Nucleus accumbens (tissue), 56 donors: ENCODE measurements at places on chromosomes 2 and 18.
A peak's percentile ranks its signal among the peaks of the same experiment; 100 is the strongest.

DNA sequence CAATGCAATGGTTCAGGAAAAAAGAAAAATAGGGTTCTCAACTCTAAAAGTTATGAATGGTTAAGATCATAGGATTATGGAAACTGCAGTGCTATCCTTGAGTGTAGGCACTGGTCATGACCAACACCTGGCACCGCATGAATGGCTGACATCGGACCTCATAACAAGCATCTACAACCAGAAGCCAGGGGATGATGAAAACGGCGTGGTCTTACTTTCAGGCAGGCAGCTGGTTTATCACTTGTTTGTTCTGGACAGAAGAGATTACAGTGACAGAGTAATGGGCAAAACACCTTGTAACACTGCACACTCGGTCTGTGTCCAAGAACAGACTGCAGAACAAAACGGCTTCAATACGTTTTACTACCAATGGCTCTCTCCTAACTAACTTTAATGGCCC, 132.8 kb downstream of the STK39 start:
- DNase-seq = no peak

DNA sequence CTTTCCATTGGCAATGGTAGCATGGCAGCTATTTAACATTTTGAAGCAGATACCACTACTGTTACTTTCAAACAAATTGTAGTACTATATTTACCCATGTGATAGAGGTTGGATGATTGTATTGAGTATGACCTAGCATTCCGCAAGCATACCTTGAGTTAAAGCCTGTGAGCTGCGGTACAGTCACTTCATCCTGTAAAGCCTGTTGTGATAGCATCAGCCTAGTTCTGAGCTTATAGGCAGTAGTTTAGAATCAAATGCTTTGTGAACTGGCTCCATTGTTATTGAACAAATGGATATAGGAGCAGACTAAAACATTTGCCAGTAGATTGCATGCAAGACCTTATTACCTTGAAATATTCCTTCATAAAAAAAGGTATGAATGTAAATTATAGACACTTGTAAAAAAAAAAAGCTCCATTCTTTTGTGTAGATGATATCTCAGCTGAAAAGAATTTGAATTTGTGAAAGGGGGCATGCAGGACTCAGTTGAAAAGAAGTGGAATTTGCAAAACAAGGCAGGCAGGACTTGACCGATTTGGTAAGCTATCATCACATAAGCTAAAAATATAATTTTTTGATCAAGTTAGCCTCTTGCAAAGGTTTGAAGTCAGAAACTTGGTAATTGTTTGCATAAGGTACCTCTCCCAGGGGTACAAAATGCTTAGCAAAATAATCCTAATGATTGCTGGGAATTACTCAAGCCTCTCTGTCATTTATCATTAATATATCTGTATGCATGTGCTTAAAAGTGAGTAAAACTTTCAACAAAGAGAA, 138.5 kb upstream of the ITGA4 start:
- no peak for DNase-seq

DNA sequence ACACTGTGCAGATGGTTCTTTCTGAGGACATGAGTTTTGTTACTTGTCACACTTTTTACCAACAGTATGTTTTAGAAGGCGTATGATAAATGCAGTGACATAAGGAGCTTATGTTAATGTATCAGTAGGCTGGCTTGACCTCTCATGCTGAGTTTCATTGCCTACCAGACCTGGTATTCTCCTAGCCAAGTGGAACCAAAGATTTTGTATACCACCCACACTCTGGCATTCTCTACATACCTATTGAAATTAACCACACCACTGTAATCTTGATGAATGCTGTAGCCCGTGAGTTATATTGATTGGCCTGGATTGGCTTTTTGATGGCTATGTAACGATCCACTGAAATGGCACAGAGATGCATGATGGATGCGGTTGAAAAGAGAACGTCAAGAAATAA, 11.4 kb downstream of the HTR2B start:
- DNase-seq = no peak

- DNase-seq = no peak
Measured at GRCh38 chr2:222672068-222672401, 577 bp downstream of the MOGAT1 start.

DNA sequence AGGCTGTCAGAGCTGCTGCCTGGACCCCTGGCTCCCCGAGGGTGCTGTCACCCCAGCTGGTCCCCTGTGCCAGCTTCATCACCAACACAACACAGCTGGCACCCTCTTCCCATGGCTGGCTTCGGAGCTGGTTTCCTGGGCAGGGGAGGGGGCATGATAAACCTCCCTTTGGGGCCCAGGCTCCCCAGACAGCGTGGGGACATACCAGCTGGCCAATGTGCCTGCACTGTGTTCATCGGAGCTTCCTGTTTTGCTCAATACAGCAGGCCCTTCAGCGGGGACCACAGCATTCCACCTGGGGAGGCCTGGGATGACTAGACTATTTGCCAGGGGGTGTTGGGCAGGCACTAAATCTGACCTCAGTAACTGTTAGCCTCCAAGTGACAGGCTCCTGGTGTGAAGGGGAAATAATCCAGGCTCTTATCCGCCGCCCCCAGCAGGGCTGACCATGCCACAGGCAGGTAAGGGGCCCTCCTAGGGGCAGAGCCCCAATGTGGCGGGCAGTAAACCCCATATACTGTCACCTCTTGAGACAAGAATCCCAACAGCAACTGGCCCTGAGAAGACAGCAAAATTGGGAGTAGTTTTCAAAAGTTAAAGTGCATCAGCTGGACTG, 44.6 kb downstream of the EMX1 start:
- no peak for DNase-seq

GRCh38 chr2:157473581-157473980, 29.7 kb upstream of the CYTIP start:
- DNase-seq = no peak

GRCh38 chr18:2138552-2138951, 432.8 kb downstream of the METTL4 start:
- no peak for DNase-seq

GRCh38 chr2:211816754-211817153, 721.8 kb downstream of the ERBB4 start:
- DNase-seq = no peak

DNA sequence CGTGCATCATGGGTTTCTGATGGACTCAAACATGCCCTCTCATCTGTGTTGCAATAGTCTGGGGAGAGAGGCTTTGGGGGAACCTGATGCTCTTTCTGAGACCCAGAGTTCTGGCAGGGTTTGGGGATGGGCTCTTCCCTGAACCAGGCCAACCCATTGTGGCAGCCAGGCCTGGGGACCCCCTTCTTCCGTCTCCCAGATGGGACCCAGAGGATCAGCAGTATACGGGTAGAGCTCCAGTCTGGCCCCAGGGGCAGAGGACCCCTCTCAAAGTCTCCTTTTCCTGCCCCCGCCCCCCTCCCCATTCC, 333.7 kb downstream of the DYSF start:
- DNase-seq = no peak

DNA sequence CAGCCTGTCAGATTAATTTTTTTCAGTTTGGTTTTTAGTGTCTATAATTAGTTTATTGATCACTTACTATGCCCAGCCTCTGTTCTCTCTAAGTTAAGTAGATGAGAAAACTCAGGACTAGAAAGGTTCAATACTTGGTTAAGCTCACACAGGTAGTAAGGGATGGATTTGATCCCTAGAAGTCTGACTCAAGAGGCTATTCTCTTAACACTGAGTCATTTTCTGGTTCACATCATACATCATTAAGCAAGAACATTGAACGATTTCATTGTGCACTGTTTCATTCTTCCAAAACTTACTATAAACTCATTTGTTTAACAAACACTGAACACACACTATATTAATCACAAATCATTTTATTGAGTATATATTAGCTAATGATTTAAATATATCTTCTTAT, 54.1 kb upstream of the SLC38A11 start:
- DNase-seq = no peak

- DNase-seq = no peak
Measured at GRCh38 chr2:233385489-233386044, 31.3 kb downstream of the DGKD start.

GRCh38 chr2:119338826-119339561, 27.6 kb downstream of the C2orf76 start:
- no peak for DNase-seq

- no peak for DNase-seq
Measured at GRCh38 chr2:79788952-79789651, 276.3 kb downstream of the CTNNA2 start.

GRCh38 chr18:47737956-47738355, 192.5 kb downstream of the SMAD2 start:
- no peak for DNase-seq

- DNase-seq = no peak
Measured at GRCh38 chr2:237307474-237307873, 106.5 kb downstream of the COL6A3 start.

- peak; percentile 12 for DNase-seq
Measured at GRCh38 chr2:20186078-20186854, 38.7 kb downstream of the SDC1 start.

DNA sequence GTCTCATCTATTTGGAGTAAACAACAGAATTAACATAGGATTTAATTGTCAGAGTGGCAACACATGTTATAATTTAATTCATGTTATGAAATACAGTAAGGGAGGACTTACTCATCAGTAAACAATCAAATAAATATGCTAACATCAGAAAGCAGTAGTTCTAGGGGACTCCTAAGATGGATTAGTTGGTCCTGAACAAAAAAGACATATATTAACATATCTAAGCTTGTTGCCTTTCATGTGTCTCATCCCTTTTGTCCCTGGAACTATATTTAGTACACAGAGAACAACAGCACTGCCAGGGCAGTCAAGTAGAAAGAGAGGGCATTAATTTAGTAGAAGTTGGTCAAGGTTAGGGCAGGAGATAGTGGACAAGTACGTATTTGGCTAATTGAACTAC, 117.8 kb upstream of the FZD5 start:
- DNase-seq = no peak

GRCh38 chr18:77590943-77591515, 341.4 kb downstream of the GALR1 start:
- no peak for DNase-seq

GRCh38 chr2:60959501-60959900, 58.0 kb upstream of the PEX13 start:
- no peak for DNase-seq

DNA sequence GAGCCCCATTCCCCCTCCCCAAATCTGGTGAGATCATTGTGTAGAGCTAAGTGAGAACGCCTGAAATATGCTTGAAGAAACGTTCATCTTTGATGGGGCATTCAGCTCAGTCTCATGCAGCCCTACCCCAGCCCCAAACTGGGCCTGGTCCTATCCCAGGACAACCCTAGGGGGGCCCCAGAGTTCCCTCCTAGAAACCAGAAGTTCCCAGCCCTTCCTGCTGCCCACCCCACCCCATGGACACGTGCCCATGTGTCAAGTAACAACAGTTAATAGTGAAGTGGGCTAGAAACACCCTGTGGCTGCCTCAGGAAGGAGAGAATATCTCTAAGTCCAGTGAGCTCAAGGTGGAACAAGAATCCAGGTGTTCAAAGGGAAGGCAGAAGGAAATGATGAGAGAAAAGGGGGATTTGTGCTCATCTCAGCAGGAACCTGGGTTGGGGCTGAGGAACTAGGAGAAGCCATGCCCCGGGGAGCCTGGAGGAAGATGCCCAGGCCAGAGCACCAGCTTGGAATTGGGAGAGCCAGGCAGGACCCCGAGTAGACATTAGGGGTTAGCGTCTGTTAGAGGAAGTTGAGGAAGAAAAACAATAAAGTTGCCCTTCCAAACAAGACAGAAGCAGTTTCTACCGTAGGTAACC, 20.1 kb upstream of the SLC20A1 start:
- no peak for DNase-seq

DNA sequence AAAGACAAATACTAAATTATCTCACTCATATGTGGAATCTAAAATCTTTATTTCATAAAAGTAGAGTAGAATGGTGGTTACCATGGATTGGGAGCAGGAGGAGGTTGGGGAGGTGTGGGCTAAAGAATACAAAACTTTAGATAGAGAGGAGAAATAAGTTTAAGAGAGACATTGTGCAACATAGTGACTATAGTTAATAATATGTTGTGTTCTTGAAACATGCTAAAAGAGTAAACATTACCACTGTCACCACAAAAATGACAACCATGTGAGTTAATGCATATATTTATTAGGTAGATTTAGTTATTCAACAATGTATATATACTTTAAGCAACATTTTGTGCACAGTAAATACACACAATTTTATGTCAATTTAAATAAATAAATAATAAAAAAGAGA, 128.5 kb upstream of the COL3A1 start:
- DNase-seq = no peak

DNA sequence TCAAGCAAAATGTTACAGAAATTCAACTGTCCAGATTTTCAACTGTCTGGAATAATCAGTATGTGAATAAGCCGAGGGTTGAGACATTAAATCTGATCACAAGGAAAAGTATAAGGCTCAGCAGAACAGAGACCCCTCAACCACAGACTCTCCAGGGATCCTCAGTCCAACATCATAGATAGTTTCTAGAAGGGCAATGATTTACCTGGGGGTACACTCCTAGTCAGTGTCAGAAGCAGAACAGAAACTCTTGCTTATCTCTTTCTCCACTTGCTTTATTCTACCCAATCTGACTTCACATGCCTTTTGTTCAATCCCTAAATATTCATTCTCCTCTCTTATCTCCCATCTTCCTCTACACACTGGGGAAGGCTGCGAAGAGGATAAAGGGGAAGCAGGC, 36.4 kb downstream of the ICOS start:
- no peak for DNase-seq

GRCh38 chr2:3094999-3095958, 282.3 kb downstream of the EIPR1 start:
- no peak for DNase-seq

GRCh38 chr2:187054501-187055319, 205.7 kb upstream of the ZSWIM2 start:
- DNase-seq = no peak

DNA sequence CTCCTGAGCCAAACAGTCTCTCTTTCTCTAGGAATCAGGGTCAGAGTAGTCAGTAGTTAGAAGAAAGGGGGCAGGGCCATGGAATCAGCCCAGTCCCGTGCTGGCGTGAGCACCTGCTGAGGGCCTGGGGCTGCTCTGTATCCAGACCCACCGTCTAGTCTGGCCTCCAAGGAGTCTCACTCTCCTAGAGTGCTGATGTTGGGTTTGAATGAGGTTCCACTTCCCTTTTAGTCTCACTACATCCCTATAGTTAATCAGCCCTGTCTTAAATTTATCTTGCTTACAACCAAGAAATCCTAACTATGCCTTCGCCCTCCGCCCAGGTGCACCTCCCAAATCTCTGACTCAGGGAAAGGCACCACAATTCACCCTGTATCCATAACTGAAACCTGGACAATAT, 13.4 kb upstream of the KCTD1 start:
- DNase-seq = no peak

DNA sequence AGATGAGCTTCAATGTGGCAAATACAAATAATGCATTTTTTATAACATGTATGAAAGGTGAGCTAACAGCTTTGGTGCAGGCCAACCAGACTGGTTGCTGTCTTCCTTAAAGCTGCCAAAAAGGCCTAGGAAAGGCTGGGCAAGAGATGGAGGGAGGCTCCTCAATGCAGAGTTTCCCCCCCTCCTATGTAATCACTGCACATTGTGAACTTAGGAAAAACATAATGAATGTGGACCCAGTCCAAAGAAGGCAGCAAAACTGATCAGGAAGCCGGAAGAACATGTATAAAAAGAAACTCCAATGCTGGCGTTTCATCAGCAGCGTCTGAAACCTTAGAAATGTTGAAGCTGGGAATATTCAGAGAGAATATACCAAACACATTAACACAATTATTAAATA, 84.2 kb upstream of the LYPD6 start:
- no peak for DNase-seq

GRCh38 chr2:26772064-26773001, 8.2 kb downstream of the SLC35F6 start:
- peak; percentile 54 for DNase-seq

GRCh38 chr18:77124452-77124922, 8.1 kb downstream of the MBP start:
- no peak for DNase-seq

GRCh38 chr18:54859667-54860421, 31.6 kb downstream of the RAB27B start:
- no peak for DNase-seq
